ENCODE measurements at places on chromosomes 11 and 22.

DNA sequence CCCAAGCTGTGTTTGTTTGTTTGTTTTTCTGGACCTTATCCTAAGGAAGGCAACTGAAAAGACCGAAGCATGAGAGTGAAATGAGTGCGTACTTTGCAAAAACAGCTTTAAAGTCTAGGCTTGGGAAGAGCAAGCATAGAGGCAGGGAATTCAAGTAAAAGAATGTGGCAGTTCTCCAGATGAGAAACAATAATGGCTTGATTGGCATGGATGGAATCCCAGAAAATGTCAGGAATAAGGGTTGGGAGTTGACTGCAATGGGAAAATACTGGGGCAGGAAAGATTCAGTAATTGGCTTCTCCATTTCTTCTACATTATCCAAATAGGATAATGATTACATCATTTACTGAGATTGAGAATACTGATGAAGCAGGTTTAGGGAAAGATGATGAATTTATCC is 17.5 kb downstream of the SAAL1 start:
- no peak for DNase-seq

DNA sequence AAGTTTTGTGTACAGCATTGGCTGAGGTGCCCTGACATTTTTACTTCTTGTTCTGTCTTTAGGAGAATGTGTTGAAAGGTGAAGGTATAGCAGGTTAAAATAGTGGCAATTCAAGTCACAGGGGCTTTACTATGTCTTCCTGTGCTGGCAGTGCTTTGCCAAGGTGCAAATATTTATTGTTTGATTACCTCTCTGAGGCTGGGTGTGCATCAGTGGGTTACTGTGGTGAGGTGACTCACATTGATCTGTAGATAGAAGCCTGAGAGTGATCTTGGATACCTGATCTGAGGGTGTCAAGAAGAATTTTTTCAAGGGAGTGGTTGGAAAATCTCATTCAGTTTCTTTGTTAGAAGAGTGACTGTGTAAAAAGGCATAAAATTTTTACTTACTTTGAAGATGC is 90.0 kb downstream of the ARHGAP42 start:
- no peak for DNase-seq

GRCh38 chr11:118911880-118912741 is 13.6 kb downstream of the BCL9L start:
- peak; percentile 83 for DNase-seq

DNA sequence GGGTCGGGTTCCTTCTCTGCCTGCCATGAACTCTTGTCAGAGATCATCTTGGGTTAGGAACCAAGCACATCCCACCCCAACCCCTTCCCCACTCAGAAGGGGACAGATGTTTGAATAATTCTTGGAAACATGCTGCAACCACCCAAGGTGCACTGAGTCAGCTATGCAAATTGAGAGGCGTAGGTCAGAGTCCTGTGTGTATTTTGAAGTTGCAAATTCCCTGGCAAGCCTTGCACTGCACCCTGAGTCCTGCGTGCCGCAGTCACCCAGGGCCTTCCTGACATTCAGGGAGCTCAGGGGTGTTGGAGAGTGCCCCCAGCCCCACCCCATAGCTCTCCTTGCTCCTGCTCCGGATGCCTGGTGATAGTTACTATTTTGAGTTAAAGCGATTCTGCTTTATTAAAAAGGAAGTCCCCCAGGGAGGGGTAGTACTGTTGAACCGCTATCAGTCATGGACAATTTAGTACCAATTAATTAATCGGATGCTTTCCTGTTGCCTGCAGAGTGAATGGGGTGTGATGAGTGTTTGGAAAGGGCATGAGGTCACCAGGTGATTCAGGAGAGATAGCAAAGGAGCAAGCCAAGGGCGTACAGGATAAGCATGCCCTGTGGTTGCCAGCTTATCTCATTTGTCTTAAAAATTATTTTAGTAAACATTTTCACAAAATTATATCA is 123.7 kb downstream of the GRIK4 start:
- DNase-seq = no peak

DNA sequence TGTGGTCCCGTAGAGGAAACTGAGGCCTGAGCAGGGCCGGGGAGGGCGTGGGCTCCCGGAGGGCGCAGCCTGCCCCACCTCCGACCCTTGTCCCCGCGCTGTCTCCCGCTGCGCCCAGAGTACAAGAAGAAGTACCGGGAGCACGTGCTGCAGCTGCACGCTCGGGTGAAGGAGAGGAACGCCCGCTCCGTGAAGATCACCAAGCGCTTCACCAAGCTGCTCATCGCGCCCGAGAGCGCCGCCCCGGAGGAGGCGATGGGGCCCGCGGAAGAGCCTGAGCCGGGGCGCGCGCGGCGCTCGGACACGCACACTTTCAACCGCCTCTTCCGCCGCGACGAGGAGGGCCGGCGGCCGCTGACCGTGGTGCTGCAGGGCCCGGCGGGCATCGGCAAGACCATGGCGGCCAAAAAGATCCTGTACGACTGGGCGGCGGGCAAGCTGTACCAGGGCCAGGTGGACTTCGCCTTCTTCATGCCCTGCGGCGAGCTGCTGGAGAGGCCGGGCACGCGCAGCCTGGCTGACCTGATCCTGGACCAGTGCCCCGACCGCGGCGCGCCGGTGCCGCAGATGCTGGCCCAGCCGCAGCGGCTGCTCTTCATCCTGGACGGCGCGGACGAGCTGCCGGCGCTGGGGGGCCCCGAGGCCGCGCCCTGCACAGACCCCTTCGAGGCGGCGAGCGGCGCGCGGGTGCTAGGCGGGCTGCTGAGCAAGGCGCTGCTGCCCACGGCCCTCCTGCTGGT is 1.9 kb downstream of the NLRP6 start:
- peak; percentile 44 for DNase-seq

- no peak for DNase-seq
These were observed 409.5 kb downstream of the MIAT start for GRCh38 chr22:27066856-27067255.

DNA sequence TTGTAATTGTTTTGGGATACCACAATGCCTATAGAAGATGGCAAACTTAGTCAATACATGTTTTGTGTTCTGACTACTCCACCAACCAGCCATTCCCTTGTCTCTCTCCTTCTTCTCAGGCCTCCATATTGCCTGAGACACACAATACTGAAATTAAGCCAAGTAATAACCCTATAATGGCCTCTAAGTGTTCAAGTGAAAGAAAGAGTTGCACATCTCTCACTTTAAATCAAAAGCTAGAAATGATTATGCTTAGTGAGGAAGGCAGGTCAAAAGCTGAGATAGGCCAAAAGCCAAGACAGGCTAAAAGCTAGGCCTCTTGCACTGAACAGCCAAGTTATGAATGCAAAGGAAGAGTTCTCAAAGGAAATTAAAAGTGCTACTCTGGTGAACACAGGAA is 318.7 kb downstream of the TTC28 start:
- no peak for DNase-seq

DNA sequence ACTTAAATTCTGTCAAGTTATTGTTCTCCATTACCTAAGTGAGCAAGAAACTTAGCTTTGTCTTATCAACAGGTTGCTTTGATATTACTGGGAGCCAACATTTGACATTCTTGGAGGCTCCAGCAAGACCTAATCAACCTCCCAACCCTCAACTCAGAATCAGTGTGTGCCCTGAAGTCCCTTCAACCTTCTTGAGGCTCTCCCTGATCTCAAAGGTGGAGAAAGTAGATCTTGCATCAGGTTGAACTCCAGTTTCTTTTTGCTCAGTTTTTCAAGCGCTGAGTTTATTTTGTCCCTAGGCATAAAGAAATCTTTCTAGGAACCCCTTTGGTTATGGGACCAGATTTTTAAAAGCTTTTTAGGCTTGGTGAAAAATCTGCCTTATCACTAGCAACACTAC is 1.4 kb downstream of the FAM111A start:
- DNase-seq = no peak

GRCh38 chr11:19842505-19842904 is 129.9 kb downstream of the NAV2 start:
- no peak for DNase-seq

DNA sequence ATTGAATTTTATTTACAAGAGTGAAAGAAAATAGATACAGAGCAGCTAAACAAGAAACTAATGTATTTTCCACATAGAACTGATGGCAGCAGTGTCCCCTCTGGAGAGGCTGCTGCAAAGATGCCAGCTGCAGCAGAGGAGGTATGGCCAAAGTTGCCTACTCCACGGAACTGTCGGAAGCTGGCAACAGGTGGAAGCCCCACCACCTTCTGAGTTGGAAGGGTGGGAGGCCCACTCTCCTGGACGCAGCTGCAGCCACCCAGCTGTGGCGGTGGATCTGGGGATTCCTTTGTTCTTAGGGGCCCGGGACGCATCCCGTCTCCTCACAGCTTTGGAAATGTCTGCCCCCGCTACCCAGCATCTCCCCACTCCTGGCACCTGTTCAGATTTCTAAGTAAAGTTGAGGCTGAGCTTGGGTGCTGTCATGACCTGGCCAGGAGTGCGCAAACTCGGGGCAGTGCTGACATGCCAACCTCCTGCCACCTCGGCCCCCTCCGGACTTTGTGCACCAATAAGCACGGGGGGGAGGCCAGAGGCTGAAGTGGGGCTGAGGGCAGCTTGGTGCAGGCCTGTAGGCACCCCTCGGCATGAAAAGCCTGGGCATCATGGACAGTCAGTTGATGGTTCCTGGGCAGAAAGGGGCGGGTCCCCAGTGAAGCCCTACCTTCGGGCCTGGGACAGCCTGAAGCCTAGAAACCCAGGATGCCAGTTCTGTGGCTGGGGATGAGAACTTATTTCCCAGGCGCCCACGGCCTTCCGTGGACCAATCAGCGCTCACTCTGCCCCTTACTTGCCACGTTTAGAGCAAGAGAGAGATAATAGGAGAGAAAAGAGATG is 1071.4 kb downstream of the JRKL start:
- DNase-seq = no peak

DNA sequence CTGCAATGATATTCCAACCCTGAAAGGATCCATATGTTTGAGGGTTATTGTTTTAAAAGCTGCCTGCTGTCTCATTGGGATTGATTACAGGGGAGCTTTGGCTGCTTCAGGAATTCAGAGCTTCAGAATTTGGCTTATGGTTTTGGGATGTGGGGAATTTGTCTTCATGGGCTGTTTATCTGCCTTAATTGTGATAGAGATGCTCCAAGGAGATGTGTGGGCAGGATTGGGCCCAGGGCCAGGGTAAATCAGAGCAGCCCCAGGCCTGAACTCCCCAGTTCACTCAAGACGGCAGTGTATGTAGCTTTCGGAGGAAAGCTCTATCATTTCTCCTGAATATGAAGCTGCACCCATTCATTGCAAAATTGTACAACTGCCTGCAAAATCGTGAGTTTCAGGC is 88.5 kb downstream of the ALX4 start:
- no peak for DNase-seq

GRCh38 chr11:121067962-121068647 is 32.9 kb upstream of the TECTA start:
- DNase-seq = no peak

DNA sequence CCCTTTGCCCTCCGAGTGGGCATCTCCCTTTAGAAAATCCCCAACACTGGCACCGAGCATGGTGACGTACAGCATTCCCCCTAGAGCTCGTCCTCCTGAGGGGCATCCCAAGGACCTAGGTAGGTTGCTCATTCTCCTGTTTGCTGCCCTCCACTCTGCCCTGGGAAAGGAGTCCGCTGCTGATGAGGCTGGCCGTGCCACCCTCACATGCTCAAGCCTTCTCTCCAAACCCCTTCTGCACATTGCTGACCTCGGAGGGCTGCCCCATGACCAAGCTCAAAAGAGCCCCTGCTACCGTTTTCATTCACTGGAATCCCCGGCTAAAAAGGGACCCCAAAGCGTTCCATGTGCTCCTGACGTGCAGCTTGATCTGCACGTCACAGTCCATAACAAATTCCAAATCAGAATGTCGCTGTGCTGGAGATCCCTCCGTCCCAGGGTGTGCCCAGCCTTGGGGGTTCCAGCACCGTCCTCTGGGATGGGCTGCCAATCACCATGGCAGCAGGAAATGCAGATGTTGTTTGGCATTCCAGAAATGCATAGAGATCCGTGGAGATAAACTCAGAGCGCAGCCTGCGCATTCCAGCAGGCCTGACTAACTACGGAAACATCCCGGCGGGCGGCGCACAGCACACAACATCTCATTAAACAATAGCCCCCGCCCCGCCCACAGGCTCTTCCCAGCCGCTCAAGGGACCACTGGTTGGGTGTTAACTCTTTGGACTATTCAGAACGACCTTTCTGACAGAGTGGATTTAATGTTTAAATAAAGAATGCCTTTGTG is 26.3 kb upstream of the GNB1L start:
- DNase-seq = no peak

GRCh38 chr11:118136801-118137200 is 15.8 kb downstream of the SCN4B start:
- DNase-seq = no peak

- DNase-seq = no peak
These were observed 6.4 kb downstream of the OSM start for GRCh38 chr22:30260276-30260675.

DNA sequence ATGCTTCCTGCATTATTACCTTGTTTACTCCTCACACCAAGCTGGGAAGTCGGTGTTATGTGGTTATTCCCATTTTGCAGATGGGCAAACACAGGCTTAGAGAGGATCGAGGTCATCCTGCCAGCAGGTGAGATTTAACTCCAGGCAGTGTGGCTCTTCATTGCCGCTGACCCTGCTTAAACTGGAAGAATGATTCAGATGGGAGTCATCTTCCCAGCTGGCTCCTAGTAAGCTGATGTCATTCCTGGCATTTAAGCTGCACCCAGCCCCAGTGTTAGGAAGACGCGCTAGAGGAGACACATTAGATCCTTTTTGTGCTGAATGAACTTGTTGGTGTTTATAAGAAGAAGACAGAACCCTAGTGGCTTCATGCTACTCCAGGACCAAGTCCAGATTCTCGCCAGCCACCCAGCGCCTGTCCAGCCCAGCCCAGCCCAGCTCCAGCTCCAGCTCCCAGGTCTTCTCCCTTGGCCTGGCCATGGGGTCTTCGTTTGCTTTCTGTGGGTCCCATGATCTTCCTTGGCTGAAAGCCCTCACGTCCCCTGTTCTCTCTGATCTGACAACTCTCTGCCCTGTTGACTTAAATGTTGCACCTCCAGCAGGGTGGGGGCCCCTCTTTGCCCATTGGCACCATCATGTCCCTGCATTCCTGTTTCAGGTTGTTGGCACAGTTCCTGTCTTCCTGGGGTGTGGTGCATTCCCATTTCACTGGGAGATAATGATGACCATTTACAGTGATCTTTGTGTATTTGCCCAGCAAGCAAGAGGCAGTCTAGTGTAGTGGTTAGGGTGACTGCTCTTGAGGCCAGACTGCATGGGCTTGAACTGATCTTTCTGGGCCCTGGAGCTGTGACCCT is 13.6 kb downstream of the PARVB start:
- DNase-seq = no peak

DNA sequence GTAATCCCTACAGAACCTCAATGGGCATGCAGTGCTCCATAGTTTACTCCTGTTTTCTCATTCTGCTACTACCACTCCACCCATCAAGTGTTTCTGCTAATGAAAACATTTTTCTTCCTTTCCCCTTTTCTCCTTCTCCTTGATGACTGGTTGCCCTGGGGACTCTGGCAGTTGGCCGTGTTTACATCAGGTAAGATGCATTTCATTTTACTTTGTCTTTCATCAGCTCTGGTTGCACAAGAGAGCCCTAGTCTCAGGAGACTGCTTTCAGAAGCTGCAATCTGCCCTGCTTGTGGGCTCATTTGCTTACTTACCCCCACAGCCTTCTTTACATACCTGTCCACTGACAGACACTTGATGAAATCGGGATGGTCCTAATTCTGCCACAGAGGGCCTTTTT is 19.6 kb upstream of the LIMK2 start:
- DNase-seq = no peak

GRCh38 chr11:114196997-114197703 is 99.0 kb upstream of the NNMT start:
- DNase-seq = no peak

Data from stimulated activated CD4-positive, alpha-beta T cell treated with anti-CD3 and anti-CD28 coated beads, Interleukin-4, amount 100 ng/mL, for 24 hours (primary cell).